ENCODE measurements at places on chromosomes 5 and 9. TPM values are rescaled to one million over a fixed set of nuclear protein-coding genes. Genes with fewer than 3 reads are reported as not detected.

GRCh38 chr5:37751227-37751626, 88.6 kb downstream of the GDNF start:
- H3K27ac ChIP-seq = no peak overlapping the region
- H3K27me3 ChIP-seq = no peaks in the 10 kb centered on the region
- no peaks in the 10 kb centered on the region for H3K4me1 ChIP-seq
- peaks cover 36% of the 10 kb centered on the region for H3K36me3 ChIP-seq

GRCh38 chr9:1743121-1743960, 271.8 kb upstream of the SMARCA2 start:
- H3K36me3 ChIP-seq = no peaks in the 10 kb centered on the region
- H3K27me3 ChIP-seq = peaks cover 5% of the 10 kb centered on the region
- H3K4me1 ChIP-seq = no peaks in the 10 kb centered on the region

DNA sequence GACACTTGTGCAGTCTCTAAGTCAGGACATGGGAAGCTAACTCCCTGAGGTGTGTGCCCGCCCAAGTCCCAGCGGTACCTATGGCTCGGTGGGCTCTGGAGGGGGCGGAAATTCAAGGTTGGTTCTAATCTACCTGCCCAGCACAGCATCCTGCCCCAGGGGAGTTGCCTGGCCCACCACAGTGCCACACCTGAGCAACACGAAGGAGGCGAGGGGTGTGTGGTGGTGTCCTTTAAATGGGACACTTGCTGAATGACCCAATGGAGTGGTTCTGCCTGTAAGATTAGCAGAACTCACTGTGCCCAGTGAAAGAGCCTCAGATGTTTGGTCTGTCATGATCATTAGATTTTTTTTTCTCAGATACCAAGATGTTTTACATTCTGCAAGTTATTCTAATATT, 70.7 kb upstream of the OTULINL start:
- H3K27ac ChIP-seq = no peak overlapping the region
- no peak overlapping the region for H3K4me3 ChIP-seq
- H3K36me3 ChIP-seq = peaks cover 3% of the 10 kb centered on the region
- H3K4me1 ChIP-seq = no peaks in the 10 kb centered on the region

Gene OTULINL
- total RNA-seq = 21.1 TPM

- no peak for DNase-seq
- no peaks in the 10 kb centered on the region for H3K36me3 ChIP-seq
- no peak overlapping the region for H3K4me3 ChIP-seq
- no peaks in the 10 kb centered on the region for H3K27me3 ChIP-seq
Observed at GRCh38 chr5:92548346-92548745, 1032.7 kb downstream of the NR2F1-AS1 start.

DNA sequence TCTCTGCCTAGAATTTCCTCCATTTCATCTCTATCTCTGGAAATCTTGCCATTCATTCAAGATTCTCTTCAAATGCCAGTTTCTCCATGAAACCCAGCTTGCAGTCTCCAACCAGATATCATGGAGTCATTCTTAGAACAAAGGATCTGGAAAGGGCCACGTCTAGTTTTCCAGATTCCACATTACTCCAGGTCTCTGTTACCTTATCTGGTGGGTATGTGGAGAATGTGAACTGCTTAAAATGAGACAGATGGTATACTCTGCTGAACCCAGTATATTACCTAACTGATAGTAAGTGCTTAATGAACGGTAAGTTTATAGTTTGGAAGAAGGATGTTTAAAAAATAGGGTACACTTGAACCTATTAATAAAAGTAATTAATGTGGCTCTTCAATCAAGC, 52.3 kb upstream of the ZSWIM6 start:
- no peaks in the 10 kb centered on the region for H3K36me3 ChIP-seq
- H3K27me3 ChIP-seq = no peaks in the 10 kb centered on the region
- no peak overlapping the region for H3K4me3 ChIP-seq
- no peak for DNase-seq
- H3K4me1 ChIP-seq = peaks cover 34% of the 10 kb centered on the region

DNA sequence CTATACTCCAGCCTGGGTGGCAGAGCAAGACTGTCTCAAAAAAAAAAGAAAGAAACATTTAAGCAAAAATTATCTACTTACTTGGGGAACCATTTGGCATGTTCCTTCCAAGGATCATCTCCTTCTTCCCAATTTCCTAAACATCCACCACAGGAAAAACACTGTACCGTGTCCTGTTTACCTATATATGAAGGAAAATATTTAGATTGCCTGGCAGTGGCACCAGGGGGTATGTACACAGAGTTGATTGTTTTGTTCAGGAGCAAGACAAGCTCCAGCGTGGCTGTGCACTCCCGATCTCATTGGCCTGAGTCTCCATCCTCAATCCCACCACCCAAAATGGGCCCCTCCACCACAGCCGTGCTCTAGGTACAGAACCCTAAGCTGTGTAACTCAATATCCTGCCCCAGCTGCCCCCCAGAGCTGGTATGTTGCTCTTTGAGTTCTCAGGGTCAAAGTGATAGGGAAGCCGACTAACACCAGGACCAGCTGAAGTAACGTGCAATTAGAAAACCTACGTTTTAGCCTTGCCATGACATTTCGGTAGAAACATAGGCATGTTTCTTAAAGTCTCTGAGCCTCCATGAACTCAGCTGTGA, 13.8 kb downstream of the NAIP start:
- H3K4me3 ChIP-seq = no peak overlapping the region
- H3K4me1 ChIP-seq = no peaks in the 10 kb centered on the region
- no peak overlapping the region for H3K27ac ChIP-seq
- DNase-seq = no peak
- no peaks in the 10 kb centered on the region for H3K36me3 ChIP-seq

DNA sequence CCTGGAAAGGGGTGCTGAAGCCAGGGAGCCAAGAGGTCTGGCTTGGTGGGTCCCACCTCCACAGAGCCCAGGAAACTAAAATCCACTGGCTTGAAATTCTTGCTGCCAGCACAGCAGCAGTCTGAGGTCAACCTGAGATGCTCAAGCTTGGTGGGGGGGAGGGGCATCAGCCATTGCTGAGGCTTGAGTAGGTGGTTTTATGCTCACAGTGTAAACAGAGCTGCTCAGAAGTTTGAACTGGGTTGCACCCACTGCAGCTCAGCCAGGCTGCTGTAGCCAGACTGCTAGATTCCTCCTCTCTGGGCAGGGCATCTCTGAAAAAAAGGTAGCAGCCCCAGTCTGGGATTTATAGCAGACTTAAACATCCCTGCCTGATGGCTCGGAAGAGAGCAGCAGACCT, 55.5 kb upstream of the FBXL17 start:
- H3K27me3 ChIP-seq = peaks cover 9% of the 10 kb centered on the region
- H3K36me3 ChIP-seq = no peaks in the 10 kb centered on the region
